Activated CD8-positive, alpha-beta memory T cell treated with anti-CD3 and anti-CD28 coated beads, Interleukin-2, amount 50 U/mL, for 48 hours (primary cell): ENCODE measurements at places on chromosomes 5 and 9.

GRCh38 chr5:124130816-124131215, 615.6 kb downstream of the ZNF608 start:
- DNase-seq: no peak

DNA sequence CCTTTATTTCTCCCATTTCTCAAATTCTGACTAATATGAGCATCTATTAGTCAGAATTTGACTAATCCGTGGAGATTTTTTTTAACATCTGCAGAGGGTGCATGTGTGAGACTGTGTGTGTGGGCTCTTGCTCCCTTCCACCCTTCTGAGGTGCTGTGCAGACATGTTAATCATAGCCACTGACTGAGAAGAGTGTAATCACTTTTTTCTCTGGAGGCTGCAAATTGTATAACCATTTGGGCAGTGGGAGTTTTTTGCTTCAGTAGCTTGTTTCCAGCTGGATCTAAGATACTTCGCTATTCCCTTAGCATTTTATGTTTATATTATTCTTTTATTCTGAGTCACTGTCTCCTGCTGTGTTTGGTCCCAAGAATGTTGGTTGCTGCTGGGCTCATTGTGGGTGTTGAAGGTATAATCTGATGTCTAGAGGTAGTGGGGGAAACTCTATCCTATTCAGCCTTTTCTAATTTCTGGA, 66.2 kb downstream of the ARHGEF28 start:
- no peak for DNase-seq

DNA sequence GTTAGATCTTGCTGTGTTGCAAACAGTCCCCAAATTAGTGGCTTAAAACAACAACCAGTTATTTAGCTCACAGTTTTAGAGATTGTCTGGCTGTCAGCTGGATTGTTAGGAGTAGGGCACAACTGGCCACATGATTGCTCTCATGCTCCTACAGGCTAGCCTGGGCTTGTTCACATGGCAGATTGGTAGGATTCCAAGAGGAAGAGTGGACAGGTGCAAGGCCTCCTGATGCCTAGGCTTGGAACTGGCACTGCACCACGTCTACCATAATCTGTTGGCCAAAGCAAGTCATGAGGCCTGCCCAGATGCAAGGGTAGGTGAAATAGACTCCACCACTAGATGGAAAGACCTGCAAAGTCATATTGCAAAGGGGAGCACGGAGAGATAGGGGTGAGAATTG, 76.4 kb downstream of the ACER2 start:
- DNase-seq: no peak

DNA sequence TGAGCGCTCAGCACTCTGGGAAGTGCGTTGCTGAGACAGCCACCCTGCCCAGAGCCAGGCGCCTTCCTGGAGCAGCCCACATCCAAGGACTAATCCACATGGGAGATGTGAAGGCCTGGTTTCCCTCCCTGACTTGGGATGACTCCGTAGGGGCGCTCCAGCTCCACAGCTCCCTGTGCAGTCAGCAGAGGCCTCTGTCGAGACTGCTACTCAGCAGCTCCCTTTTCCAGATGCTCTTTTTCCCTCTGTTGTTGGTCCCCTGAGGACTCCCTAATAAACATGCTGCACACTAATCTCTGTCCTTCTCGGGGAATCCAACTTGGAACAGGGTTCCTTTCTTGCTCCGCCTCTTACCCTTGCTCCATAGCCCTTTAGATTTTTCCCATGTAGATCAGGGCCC, 237.3 kb downstream of the ZSWIM6 start:
- no peak for DNase-seq

GRCh38 chr5:124179819-124180218, 566.6 kb downstream of the ZNF608 start:
- no peak for DNase-seq

GRCh38 chr9:95460518-95461164, 56.1 kb downstream of the PTCH1 start:
- no peak for DNase-seq

DNA sequence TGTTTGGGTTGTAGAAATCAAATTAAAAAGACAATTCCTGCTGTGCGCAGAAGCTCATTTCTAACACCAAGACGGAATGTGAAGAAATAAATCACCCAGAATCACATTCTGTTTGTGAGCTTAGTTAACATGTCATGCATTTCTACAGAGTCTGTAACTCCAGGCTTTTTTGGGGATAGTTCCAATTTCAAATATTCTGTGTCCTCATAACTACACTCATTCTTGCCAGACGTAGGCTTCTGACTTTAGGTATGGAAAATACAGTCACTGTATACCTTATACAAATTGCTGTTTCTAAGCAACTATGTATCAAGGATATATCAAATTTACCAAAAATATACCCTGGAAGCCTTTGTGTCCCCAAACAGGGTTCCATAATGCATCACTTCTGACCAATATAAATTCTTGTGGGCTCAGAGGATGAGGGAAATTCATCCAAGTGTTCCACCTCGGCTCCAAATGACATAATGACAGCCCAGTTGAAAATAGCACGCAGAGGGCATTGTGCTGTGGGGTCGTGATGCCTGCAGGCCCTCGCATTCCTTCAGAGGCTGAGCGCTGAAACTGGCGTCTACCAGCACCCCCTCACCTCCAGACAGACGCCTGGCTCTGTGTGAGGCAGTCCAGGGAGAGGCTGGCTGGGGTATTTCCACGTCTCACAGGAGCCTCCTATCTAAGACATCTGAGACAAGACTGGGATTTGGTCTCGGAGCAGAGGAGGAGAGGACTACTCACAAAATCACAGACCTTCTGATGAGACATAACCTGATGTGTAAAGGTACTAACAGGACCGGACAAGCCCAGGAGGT, 79.8 kb downstream of the KLF4 start:
- no peak for DNase-seq

DNA sequence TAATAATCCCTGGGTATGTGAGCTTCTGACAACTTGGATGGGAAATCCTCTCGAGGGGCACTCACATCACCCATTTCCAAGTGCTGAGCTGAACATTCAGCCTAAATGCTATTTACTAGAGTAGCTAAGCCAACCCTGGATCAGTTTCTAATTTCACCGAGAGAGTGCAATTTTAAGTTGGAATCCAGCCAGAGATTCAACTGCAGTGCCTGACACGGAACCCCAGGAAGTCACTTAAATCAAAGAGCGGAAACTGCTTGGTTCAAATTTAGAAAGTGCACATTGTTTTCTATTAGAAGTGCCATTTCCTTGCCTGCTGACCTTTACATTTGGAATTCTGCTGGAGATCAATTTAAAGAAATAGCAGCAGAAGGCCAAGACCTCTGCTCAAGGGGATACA, 8.8 kb downstream of the SPRY4 start:
- no peak for DNase-seq

DNA sequence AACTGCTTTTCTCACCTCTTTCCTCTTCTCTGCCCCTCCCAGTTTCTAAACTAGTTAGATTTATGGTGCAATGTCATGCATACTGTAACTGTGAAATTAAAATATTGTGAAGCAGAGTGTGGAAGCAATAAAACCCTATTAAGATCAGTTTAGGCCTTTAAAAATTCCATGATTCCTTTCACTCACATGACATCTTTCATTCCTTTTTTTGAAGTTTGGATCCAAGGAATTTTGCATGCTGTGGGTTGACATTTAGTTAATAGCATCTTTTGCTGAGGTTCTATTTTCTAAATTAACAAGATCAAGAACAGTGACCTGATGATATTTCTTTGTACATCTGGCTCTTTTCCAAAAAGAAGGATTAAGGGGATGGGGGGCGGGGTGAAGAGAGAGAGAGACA, 13.7 kb downstream of the FOXD1 start:
- no peak for DNase-seq

DNA sequence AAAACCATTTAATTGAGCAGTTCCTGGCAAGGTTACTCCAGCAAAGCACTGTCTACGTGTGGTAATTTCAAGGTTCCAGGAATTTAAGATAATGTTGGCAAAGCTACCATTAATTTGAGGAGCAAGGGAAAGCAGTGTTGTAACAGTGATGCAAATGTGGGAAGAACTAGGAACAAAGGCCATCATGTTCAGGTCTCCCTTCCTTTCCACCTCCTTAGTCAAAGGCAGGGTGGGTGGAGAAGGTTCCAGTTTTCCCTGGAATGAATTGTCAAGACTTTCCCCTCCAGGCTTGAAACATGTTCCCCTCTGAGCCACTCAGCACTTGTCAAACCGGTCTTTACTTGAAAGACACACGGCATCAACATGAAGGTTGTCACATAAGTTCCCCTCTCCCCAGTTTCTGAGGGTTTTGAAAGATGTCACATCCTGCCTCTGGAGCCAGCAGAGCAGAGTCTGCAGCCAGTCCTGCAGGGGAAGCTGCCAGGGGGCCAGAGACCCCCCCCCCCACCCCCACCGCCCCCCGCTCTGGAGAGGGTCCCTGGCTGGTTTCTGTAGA, 226.0 kb downstream of the GAS1 start:
- no peak for DNase-seq

DNA sequence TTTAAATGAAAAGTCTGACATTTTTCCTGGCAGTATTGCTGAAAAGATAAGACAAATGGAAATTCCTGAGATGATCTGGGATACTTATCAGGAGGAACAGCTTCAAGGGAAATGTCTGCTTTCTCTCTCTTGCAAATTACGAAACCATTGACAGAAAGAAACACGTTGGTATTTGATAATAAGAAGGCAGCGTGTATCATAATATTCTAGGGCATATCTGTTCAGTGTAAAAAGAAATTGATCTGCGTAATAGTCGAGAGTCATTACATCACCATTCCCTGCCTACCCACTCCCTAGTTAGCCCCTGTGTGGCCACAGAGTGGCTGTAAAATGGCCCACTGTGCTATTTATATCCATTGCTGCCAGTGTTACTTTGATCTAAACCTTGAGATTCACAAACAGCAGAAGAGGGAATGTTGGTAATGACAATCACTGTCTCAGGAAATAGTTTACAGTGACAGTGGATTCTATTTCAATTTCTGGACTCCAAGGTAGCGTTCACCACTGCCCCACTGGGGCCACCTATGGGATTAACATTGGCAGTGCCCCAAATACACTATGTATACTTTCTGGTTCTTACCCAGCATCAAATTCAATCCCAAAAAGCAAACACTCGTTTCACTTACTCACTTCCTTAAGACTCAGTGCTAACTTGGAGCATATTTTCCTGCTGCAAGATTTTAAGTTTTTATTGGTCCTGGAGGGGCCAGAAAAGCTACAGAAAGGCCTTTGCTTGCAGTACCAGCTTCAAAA, 133.4 kb upstream of the GAS1 start:
- no peak for DNase-seq

GRCh38 chr9:8186560-8186959, 387.0 kb upstream of the DMAC1 start:
- DNase-seq: no peak
